Posterior vena cava (tissue), 2 donors: ENCODE measurements at places on chromosomes 5 and 9. TPM values are rescaled to one million over a fixed set of nuclear protein-coding genes. Genes with fewer than 3 reads are reported as not detected.

The CCDC152 gene
- 0.90 TPM for total RNA-seq

The CYLC2 gene
- total RNA-seq, result not detected

GRCh38 chr5:60809891-60810425, 34.1 kb downstream of the ELOVL7 start:
- no peak for DNase-seq

GRCh38 chr9:76045221-76045620, 154.7 kb downstream of the PCSK5 start:
- no peak for DNase-seq

DNA sequence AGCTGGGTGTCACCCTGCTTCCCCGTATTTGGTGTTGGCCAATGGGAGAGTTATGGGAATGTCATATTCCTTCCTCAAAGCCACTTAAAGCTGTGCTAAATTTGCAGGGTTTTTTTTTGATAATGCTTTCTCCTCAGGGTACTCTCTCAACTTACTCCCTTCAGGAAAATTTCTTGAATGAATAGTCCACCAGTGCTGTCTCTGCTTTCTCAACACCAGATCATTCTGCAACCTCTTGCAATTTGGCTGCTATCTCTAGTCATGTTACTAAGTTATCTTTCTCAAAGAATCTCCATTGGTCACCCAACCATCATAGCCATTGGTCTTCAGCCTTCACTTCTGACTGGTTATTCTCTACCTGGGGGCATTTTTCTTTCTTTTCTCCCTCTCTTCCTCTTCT, 13.4 kb upstream of the TNFAIP8 start:
- no peak for DNase-seq
